ENCODE measurements at places on chromosomes 12 and 14.

GRCh38 chr12:22101749-22102243 lies 55.8 kb downstream of the CMAS start:
- no peak for DNase-seq

DNA sequence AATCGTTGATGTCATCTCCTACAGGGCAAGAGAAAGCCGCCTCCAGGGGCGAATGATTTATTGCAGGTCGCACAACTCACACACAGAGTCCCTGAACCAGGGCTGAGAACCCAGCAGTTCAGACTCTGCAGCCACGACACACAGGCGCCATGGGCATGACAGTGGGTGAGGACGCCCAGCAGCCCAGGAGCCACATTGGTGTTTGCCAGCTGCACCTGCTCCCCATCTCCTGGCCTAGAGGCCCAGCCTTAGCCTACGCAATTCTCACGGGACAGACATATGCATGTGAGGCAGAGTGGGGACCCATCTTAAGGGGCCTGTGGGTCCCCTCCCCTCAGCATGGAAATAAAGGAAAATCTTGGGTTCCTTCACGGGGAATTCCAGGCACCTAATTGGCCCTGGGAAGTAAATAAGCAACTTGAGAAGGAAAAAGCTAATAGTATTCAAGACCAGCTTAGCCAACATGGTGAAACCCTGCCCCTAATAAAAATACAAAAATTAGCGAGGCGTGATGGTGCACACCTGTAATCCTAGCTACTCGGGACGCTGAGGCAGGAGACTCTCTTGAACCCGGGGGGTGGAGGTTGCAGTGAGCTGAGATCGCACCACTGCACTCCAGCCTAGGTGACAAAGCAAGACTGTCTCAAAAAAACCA lies 69.3 kb downstream of the RIMBP2 start:
- no peak for DNase-seq

DNA sequence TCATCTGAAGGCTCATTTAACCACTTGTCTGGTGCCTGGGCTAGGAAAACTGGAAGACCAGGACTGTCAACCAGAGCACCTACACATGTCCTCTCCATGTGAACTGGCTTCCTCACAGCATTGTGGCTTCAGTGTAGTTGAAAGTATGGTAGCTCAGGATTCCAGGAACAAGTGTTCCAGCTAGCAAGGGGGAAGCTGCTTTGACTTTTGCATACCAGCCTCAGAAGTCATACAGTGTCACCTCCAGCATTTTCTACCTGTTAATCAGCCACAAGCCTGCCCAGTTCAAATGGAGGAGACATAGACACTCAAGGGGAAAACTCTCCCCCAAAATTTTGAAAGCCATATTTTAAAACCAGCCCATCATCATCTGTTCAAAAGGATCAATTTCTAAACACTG lies 212.8 kb upstream of the CAND1 start:
- no peak for DNase-seq

DNA sequence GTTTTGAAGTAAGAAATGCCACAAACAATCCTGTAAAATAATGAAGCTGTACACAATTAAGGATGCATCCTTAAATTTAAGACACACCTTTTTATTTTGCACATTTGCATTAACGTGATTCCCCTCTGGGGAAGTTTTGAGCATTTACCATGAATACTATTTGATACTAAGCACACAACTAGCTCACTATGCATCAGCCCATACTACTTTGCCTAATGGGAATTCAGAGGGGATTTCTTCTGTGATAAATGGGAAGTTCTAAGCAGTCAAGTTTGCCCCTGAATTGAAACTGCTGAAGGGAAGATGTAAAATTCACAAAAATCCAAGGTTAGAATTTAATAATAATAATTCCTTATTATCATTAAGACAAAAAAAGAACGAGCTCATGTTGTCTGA lies 27.4 kb downstream of the SINHCAF start:
- DNase-seq = no peak

DNA sequence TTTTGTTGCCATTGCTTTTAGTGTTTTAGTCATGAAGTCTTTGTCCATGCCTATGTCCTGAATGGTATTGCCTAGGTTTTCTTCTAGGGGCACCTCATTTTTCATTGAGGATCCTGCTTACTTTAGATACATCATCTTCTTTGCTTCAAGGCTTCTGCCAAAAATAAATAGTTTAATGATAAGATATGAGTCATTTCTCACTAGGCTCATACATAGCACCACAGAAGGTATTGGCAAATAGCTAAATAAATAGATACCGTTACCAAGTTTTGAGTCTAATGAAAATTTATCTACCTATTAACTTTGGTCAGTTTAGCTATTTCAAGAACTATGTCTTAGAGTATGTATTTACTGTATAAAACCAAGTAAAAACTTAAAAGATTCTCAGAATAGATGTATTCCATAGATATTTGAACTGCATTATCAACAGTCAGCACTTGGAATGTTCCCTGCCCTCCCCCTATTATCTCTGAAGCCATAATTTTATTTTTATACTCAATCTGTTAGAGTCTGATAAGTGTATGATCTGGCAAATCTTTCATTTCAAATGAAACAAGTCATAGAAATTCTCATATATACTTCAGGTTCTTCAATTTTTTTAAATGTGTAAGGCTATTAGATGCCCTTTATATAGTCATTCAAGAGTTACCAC lies 310.2 kb downstream of the CCDC91 start:
- DNase-seq = no peak

GRCh38 chr14:104515059-104515810 lies 64.3 kb upstream of the C14orf180 start:
- DNase-seq = no peak

- DNase-seq = no peak
Measured at GRCh38 chr12:90589956-90590355, 365.0 kb downstream of the CCER1 start.

GRCh38 chr14:91837076-91837475 lies 30.3 kb downstream of the TC2N start:
- no peak for DNase-seq

- no peak for DNase-seq
Measured at GRCh38 chr14:42806909-42807315, 1200.2 kb downstream of the LRFN5 start.

DNA sequence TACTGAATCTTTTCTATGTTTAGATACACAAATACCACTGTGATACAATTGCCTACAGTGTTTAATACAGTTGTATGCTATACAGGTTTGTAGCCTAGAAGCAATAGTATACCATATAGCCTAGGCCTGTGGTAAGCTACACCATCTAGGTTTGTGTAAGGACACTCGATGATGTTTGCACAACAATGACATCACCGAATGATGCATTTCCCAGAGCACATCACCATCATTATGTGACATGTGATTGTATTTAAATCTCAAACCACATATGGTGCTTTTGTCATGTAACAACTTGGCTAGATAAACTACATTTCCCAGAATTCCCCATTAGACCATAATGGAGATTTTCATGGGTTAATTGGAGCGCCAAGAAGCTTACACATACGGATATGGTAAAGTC lies 128.4 kb upstream of the CPNE8 start:
- DNase-seq = no peak

DNA sequence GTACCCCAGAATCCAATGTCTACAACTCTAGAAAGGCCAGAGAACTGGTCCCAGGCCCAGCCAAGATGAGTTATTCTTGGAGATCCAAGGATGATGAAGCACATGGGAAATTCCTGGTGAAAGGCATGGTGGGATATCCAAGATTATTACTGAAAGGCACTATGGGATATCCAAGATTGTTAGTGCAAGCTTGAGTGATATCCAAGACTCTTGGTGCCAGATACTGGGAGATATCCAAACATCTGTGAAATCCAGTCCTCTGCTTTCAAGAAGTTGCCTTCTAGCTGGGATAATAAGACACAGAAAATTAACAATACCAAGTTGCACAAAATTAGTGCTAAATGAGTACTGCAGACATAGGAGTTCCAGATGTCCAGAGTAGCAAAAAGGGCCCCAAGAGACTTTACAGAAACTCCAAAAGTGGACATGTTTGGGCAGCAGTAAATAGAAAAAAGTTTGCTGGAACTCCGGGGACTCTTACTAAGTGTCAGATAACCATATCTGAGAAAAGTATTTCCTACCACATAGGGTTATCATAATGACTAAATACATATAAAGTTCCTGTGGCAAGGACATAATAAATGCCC lies 34.6 kb downstream of the PHLDA1 start:
- no peak for DNase-seq

DNA sequence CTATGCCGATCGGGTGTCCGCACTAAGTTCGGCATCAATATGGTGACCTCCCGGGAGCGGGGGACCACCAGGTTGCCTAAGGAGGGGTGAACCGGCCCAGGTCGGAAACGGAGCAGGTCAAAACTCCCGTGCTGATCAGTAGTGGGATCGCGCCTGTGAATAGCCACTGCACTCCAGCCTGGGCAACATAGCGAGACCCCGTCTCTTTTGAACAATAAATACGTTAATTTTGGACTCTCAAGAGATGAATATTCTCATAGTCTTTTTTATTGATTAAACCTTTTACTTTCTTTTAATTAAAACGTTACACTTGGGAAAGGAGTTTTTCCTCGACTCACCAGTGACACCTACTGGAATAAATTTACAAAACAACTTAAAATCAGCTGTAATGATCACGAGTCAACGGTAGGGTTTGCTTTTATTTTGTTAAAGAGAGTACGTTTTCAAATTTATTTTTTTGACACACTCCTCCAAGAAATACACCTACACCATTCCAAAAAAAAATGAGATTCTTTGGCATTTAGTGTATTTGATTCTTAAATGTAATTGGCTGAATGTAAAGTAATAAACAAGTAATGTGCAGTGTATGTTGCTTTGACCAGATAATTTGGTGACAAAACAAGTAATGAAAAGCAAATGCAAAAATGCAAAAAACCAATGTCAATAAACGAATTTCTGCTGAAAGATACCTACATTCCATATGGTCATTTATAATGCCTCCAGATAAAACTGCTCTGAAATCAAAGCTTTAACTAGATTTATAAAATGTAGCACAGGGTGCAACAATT lies 687 bp upstream of the RPS29 start:
- peak; percentile 32 for DNase-seq

GRCh38 chr12:15856097-15856982 lies 25.8 kb upstream of the STRAP start:
- DNase-seq = peak; percentile 43

GRCh38 chr12:99505805-99506204 lies 141.7 kb upstream of the GARIN6 start:
- DNase-seq = no peak

DNA sequence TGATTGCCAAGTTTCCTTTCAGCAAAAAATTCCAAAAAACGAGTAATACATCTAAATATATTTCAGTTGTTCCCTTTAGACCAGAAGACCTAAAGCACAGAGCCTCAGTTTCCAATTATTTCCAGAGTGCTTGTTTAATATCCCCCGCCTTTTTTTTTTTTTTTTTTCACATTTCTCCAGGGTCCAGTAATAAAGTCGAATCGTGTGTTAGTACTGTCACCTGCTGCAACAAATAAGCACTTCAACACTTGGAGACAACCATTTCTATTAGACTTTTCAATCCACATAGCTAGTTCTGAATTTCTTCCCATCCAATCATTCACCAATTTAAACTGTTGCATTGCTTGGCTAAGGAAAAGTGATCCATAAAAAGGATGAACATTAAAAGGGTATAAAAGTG lies 13.6 kb downstream of the PDE6H start:
- no peak for DNase-seq

- peak; percentile 45 for DNase-seq
Measured at GRCh38 chr12:45518291-45519235, 210.9 kb upstream of the ARID2 start.

DNA sequence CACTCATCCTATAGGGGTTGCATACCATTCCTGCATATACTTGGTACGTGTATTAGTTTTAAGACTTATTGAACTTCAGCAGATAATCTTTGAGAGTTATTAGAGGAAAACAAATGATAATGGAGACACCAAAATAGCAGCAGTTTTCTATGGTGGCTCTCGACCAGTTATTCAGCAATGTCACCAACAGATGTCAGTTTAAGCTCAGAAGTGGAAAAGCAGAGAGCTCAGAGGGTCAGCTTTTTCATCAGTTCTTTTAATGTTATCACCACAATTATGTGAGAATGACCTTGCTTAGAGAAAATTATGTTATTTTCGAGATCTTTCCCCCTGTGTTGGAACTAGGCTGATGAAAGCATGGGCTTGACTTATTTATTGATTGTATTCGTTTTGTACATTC lies 32.0 kb downstream of the PTPN11 start:
- no peak for DNase-seq

All from GM20000 (cell line).